PC-3 (cell line): ENCODE measurements at places on chromosomes 1 and 21.

GRCh38 chr1:6100861-6101783, 55.4 kb downstream of the KCNAB2 start:
- no peaks in the 10 kb centered on the region for H3K27me3 ChIP-seq
- no peaks in the 10 kb centered on the region for H3K36me3 ChIP-seq
- H3K27ac ChIP-seq, result no peak overlapping the region
- H3K4me1 ChIP-seq, result no peaks in the 10 kb centered on the region
- no peak for DNase-seq

- no peak for DNase-seq
- H3K27ac ChIP-seq, result no peak overlapping the region
- H3K27me3 ChIP-seq, result peaks cover 60% of the 10 kb centered on the region
- H3K4me3 ChIP-seq, result no peak overlapping the region
- no peaks in the 10 kb centered on the region for H3K4me1 ChIP-seq
These were observed 21.9 kb downstream of the S100A7 start for GRCh38 chr1:153438599-153438998.

DNA sequence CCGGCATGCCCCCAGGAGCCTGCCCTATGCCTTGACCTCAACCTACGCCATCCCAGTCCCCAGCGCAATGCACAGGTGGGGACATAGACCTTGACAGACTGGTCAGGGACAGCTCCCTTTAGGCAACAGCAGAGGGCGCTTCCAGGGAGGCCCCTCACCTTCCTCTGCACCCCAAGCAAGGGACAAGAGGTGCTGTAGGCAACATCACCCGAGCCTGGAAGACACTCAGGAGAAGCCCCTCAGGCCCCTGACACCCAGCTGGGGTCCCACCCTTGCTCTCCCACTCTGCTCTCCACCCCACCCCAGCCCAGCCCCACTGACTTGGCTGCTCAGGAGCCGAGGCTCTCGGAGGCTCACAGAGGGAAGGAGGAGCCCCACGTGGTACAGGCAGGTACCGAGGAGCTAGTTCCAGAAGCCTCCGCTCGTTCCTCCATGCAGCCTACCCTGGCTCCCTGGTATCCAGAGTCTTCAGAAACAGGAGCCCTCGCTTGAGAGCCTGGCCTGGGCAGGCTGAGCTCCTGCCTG, 2.4 kb upstream of the WNT3A start:
- no peak overlapping the region for H3K27ac ChIP-seq
- no peak overlapping the region for H3K4me3 ChIP-seq
- no peaks in the 10 kb centered on the region for H3K36me3 ChIP-seq
- H3K4me1 ChIP-seq, result peaks cover 4% of the 10 kb centered on the region; the same call in 1 of the 2 replicates

GRCh38 chr1:221783437-221783836, 41.5 kb upstream of the DUSP10 start:
- H3K4me3 ChIP-seq, result no peak overlapping the region
- H3K27me3 ChIP-seq, result no peaks in the 10 kb centered on the region
- no peak overlapping the region for H3K27ac ChIP-seq
- H3K36me3 ChIP-seq, result no peaks in the 10 kb centered on the region
- H3K4me1 ChIP-seq, result no peaks in the 10 kb centered on the region
